ENCODE measurements at places on chromosomes 7 and 10.
A peak's percentile ranks its signal among the peaks of the same experiment; 100 is the strongest.

- DNase-seq = no peak
Observed at GRCh38 chr7:113812591-113813255, 106.1 kb downstream of the PPP1R3A start.

- DNase-seq = no peak
Observed at GRCh38 chr10:75803816-75804552, 372.6 kb downstream of the LRMDA start.

GRCh38 chr10:80468002-80468401 lies 13.9 kb downstream of the TSPAN14 start:
- DNase-seq = peak; percentile 70

- DNase-seq = peak; percentile 25
Observed at GRCh38 chr10:114694752-114695151, 36.7 kb upstream of the ABLIM1 start.

- no peak for DNase-seq
Observed at GRCh38 chr7:47282790-47283496, 299.0 kb downstream of the TNS3 start.

- no peak for DNase-seq
Observed at GRCh38 chr7:4815609-4816418, 40.4 kb downstream of the AP5Z1 start.

GRCh38 chr10:24575481-24576002 lies 148.1 kb downstream of the ARHGAP21 start:
- no peak for DNase-seq

- no peak for DNase-seq
Observed at GRCh38 chr7:29386196-29386765, 177.4 kb upstream of the PRR15 start.

GRCh38 chr7:1557006-1557405 lies 1.0 kb upstream of the TMEM184A start:
- no peak for DNase-seq

DNA sequence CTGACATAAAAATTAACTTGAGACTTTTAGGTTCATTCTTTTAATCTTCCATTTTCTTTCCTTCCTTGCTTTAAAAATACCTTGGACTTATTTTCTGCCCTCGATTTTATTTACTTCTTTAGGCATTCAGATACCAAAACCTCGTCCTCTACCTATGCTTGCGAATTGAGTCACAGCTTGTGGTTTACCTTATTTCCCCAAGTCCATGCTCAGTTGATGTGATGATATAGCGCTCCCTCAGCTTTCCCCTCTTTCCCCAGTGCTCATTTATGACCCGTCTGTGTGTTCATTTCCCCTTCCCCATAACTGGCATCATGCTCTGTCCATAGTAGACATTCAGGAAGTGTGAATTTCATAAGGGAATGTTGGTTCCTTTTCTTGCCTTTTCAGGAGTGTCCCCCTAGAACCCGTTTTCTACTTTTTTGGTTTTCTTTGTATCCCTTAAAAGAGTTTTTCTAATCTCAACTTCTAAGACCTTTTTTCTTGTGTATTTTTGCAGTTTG lies 19.1 kb upstream of the PRKRIP1 start:
- DNase-seq = no peak

DNA sequence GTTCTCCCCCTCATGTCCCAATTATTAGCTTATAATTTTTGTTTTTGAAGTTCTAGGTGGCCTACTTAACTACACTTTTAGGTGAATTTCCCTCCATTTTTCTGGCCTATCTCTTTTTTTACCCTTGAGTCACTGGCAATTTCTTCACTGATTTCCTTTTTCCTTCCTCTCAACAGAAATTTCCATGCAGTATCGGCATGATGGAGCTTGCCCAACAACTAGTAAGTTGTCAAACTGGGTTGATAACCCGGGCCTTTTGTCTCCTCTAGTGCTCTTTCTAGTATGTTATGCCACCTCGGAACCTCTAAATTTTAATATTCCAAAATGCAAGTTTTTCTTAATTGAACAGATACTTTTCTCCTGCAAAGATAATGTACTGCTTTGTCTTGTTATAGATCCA lies 147.1 kb downstream of the MLLT10 start:
- DNase-seq = no peak

- no peak for DNase-seq
Observed at GRCh38 chr10:17918187-17918903, 33.4 kb upstream of the SLC39A12 start.

DNA sequence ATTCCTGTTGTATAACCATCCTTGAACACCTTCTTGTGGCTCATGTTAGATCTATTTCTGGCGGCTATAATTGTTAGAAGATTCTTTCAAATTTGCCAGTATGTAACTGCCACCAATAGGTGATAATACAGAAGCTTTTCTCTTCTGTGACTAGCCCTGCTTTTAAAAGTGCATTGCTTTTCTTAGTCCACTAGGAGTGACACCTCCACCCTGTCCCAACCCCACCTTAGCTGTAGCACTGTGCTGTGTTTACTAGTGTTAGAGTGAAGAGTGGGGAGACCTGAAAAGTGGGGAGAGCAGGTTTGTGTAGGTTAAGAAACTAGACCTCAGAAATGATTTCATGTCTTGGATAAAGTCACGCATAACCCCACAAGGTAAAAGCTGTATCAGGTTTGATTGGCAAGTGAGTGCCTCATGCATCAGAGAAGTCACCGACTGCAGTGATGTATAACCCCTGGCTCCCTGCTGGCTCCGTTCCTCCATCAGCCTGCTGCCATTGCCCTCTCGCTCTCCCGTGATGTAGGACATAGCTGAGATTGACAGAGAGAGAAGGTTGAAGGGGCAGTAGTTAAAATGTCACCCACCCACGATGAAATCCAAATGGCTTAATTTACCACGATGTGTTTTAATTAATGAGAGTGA lies 12.5 kb downstream of the NPVF start:
- no peak for DNase-seq

DNA sequence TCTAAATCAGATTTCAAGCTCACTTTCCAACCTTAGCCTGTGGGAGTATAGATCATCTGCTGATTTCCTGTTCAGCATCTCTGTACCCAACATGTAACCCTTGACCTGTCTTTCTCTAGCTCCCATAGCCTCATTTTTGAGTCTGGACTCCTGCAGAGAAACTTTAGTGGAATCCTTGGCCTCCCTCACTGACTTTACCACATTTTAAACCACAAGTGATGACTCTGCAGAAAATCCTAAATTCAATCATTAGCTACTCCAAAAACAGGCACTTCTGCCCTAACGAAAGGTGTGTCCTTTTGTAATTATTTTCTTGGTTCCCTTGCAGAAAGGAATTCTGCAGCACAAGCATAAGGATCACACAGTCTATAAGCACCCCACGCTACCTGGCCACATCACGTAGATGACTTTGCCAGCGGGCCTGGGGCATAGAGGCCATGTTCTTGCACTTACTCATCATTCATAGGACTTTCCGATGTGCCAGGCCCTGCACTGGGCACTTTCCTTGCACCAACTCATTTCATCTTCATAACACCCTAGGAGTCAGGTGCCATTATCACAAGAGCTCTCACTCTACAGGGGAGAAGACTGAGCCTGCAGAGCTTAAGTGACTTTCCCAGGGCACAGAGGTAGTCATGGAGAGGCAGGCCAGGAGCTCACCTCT lies 57.2 kb upstream of the OPALIN start:
- no peak for DNase-seq

All from CD4-positive, alpha-beta T cell treated with Interleukin-21 for 1 hour (primary cell).